ENCODE measurements at places on chromosomes 7 and 10. TPM values are rescaled to one million over a fixed set of nuclear protein-coding genes. Genes with fewer than 3 reads are reported as not detected.

- no peak for DNase-seq
Observed at GRCh38 chr10:25226775-25227682, 52.2 kb downstream of the GPR158 start.

DNA sequence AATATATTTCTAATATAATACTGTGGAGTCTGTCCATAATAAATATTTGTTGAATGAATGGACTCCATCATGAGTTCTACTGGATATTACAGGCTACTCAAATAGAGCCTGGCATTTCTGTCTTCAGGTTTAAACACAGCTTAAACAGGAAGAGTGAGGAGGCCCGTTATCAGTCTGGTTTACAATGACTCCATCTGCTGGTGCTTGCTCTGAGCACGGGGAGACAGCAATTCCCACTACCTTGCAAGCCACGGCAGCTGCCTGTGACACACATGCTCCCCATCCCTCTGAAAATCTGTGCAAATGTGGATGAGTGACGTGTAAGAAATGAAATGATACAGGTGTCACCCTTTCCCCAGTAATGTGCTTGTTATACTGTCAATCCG is 293.5 kb upstream of the IMMP2L start:
- DNase-seq, result no peak

DNA sequence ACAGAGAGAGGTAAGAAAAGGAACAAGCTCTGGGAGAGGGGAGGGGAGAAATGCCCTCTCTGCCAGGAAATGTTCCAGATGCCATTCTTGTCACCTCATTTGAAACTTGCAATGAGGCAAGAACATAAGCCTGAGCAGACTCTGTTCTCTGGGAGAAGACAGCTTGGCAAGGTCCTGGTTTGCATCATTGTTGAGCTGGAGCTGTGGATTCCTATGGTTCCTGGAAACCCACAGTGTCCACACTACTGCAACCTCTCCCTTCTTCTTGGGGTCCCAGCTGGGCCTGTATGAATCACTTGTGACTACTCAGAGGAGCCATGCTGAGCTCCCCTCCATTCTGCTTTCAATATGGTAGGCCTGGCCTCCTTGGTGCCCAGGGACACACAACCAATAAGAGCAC is 60.8 kb upstream of the HECTD2 start:
- DNase-seq, result no peak

- DNase-seq, result peak; percentile 57
Observed at GRCh38 chr7:44977959-44978335, 868 bp downstream of the MYO1G start.

GRCh38 chr10:103691723-103692435 is 163.5 kb downstream of the SH3PXD2A start:
- no peak for DNase-seq

DNA sequence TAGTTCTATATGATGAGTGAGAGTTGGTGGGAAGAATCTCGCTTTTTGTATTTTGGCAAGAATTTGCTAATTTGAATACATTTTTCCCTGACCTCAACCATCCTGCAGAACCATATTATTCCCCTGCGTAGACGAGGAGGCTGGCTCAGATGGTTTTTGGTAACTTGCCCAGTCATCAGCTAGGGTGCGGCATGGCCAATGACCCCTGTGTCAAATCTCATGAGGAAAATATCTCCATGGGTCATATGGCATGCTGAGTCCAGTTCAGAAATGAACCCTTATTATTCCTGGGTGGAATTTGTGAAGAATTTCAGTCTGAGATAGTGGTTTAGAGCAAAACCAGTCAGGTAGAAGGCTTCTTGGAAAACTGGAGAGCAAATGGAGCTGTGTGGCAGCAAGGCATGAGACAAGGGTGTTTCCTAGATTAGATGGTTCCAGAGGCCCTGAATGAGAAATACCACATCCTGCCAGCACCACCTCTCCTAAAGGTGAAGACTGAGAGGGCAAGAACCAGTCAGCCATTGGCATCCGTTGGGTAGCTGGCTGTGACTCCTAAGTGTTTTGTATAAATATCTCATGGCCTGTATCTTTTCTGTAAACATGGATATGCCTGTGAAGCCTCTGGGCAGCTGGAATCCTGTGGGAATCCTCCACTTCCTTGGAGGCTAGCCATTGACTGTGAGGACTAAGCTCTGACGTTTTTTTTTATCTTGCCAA is 5.8 kb upstream of the UPP1 start:
- DNase-seq, result no peak

GRCh38 chr7:70322856-70323255 is 724.6 kb downstream of the AUTS2 start:
- DNase-seq, result no peak

DNA sequence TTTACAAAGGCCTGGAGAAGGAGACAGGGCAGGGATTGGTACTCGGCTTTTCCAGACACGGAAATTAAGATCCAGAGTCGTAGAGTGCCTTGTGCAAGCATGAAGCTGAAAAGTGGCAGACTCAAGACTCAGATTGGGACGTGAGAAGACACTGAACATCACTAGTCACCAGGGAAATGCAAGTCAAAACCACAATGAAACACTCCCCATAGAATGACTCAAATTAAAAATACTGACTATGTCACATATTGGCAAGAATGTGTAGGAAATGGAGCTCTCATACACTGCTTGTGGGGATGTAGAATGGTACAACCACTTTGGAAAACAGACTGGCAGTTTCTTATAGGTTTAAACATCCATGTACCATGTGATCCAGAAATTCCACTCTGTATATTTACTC is 472.0 kb downstream of the RPS24 start:
- no peak for DNase-seq

DNA sequence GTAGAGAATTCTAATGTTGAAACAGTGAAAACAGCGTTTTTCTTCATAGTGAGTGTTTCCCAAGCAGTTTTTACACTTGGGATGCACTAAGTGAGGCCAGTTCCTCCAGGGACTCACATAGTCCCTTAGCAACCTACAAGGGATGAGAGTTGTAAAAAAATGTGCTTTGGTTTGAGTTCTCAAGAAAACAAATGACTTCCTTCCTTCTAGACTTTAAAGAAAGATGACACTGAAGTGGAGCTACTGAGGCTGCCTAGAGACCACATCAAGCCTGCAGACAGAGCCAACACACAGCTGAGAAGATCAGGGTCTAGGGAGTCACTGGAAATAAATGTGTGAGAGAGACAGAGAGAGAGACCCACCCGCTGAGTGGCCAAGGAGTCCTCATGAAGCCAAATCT is 264.4 kb downstream of the TNS3 start:
- no peak for DNase-seq

The TFEC gene
- total RNA-seq, result 9.1 TPM

DNA sequence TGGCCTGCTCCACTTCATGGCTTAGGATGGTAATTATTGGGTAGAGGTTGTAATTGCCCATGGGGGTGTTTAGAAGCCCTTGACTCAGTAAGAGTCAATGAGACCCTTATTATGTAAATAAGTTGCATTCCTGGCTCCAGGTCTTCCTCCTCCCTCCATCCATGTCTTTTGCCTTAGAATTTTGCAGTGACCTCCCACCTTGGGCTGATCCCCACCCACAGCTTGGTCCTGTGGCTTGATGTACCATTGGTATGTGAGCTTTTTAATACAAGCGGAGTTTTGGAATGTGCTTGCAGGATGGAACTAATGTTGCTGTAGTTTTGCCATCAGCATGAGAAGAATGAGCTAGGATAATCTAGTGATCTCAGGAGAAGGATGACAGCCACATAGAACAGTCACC is 73.2 kb upstream of the DGKI start:
- DNase-seq, result no peak

The ZFYVE27 gene
- 13.8 TPM for total RNA-seq

The PAPOLB gene
- 0.27 TPM for total RNA-seq

DNA sequence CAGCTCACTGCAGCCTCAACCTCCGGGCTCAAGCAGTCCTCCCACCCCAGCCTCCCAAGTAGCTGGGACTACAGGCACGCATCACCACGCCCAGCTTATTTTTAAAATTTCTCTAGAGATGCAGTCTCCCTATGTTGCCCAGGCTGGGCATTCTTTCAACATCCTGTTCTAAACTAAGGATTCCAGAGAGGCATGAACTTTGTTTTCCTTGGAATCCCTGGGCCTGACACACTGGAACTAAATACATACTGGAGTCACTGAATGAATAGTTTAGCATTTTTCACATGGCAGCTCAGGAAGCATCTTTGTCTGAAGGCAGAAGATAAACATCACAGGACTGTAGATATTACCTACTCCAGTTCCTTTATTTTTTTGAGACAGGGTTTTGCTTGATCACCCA is 108.7 kb downstream of the ITIH5 start:
- DNase-seq, result no peak

The COL17A1 gene
- total RNA-seq, result not detected

DNA sequence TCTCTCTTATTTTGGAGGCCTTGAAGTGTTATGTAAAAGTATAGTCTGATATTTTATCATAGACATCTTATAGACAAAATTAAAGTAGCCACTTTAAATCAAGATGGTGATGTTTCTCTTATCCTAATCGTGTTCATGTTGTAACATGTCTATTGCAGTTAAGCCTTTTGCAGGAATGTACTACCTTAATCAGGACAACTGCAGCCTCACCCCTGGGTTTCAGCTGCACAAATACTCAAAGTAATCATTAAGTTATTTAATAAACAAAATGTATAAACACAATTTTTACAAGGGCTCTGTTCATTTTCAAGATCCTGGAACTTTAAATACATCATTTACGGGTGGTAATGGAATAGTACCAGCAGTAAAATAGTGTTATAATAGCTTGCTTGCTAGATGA is 14.4 kb upstream of the KIF5B start:
- DNase-seq, result no peak

DNA sequence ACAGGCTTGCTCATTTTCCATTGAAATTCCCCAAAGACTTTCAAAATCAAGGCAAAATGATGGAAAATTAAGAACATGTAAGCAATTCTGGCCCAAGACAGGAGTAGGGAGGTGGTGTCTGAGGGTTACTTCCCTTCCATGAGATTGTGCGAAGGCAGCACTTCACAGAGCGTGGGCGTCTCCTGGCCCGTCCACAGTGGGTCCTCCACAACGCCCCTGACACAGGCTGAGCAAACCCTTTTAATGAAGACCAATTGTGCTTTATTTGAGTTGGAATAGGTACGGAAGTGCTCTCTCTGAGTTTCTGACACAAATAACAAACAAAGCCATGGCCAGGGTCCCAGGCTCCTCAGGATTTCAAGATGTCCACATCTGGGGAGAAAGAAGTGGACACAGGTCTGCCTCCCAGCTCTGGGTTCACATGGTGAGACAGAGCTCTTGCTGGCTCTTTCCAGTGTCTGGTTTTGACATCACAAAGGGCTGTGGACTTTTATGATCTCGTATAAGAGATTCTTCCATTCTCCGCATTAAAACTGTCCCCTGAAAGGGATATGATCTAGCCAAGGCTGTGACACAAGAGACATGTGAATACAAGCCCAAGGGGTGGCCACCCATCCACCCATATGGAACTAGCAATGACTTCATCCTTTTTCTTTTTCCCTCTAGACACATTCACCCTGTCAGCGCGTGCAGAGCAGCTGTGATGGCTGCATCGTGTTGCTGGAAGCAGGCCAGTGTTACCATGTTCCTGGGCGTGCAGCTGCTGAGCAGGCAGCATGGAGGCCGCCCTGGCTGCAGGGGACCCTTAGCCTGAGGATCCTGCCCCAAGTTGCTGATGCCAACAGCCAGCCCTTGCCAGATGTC is 145.6 kb downstream of the ADAM12 start:
- no peak for DNase-seq

GRCh38 chr10:98090822-98091221 is 43.6 kb upstream of the R3HCC1L start:
- no peak for DNase-seq

DNA sequence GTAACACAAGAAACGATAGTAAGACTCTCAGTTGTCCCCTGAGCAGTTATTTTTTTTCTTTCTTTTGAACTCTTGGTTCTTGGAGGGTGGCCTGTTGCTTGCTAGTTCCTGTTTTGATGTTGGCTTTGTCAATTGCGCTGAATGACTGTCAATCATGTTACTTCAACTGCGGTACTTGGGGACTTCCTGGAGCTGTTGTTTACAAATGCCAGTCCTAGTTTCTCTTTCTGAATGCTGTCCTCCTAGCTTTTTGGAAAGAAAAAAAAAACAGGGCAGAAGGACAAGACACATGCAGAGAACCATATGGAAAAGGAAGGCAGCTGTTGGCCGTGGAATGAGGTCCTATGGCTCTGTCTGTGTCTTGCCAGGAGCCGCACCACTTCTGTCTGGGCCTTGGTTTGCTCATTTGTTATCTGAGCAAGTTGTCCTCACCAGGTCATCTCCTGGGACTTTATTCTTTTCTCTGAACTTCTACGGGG is 7.0 kb upstream of the PDCD4 start:
- DNase-seq, result no peak

DNA sequence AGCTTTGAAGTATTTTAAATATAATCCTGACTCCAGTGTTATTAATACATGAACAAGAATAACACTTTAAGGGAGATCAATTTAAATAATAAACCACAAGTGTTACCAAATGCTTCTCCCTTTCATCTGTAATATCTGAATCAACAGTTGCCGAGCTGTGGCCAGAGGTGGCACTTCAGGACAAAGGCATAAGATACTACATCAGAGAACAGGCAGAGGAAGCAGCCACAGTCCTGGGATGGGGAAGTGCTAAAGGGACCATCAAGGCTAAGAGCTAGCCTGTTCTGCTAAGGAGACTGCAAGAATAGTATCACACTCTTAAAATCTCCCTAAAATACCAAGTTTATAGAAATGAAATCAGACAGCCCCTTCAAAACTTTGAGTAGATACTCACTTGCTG is 378.2 kb upstream of the PRKCQ start:
- DNase-seq, result no peak

The CTAGE8 gene
- 0.49 TPM for total RNA-seq

- DNase-seq, result no peak
Observed at GRCh38 chr10:60155099-60155877, 234.4 kb downstream of the ANK3 start.

GRCh38 chr10:44627591-44628354 is 242.9 kb upstream of the CXCL12 start:
- DNase-seq, result no peak

GRCh38 chr7:54967377-54967776 is 51.4 kb upstream of the EGFR start:
- no peak for DNase-seq

GRCh38 chr7:75531359-75531821 is 39.3 kb downstream of the SPDYE5 start:
- no peak for DNase-seq

The RNF32 gene
- 0.81 TPM for total RNA-seq

DNA sequence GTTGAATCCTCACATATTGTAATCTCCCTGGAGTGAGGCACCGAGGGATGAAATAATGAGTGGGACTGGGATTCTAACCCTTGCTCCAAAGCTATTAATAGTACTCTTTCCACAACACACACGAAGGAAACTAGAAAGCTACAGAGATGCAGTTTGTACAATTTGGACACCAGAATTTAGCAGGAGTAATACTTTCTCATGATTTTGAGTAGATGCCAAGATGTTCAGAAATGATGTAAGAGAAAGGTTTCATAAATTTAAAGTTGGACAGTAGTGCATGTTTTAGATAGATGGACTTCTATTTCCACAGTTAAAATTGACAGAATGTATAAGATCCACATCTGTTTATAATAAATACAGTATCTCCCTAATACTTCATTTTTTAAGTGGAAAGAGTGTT is 46.5 kb downstream of the PRR15 start:
- no peak for DNase-seq

- DNase-seq, result peak; percentile 84
Observed at GRCh38 chr7:47571331-47572093, 10.4 kb downstream of the TNS3 start.

GRCh38 chr10:120827251-120827875 is 23.8 kb upstream of the WDR11 start:
- no peak for DNase-seq

GRCh38 chr7:41153268-41153667 is 549.6 kb downstream of the INHBA start:
- no peak for DNase-seq
